ENCODE measurements at places on chromosomes 16 and 17.

- DNase-seq, result no peak
Measured at GRCh38 chr16:4026854-4027253, 89.4 kb downstream of the ADCY9 start.

DNA sequence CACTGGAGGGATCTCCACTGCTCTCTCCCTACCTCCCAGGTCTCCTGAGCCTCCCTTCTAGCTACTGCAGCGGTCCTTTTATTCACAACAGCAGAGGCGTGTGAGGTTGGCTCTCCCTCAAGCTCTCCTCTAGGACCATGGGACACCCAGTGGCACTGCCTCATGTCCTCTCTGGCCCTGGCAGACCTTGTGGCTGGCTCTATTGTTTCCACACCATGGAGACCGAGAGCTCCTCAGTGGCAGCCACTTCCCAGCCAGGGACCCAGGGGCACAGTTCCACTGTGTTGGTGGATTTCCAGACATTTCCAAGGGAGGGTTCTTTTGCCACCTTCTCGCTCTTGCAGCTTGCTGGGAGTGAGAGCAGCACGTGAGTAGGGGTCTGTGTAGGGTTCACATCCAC is 204.9 kb downstream of the AXIN2 start:
- no peak for DNase-seq

DNA sequence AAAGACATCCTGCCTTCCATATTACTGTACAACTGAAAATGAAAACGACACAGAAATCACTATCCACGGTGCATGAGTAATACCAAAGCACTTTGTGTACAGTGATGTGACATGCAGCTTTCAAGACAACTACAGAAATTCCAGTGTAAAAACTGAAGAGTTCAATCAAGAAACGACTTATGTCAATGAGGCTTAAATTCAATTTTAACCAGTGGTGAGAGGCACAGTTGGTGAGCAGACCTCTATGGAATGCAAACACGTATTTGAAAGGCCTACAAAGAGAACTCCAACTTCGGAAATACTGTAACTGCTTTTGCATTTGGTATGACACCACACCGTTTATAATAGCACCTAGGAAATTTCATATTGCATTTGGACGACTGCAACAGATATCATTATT is 87.6 kb downstream of the USP31 start:
- DNase-seq, result no peak

DNA sequence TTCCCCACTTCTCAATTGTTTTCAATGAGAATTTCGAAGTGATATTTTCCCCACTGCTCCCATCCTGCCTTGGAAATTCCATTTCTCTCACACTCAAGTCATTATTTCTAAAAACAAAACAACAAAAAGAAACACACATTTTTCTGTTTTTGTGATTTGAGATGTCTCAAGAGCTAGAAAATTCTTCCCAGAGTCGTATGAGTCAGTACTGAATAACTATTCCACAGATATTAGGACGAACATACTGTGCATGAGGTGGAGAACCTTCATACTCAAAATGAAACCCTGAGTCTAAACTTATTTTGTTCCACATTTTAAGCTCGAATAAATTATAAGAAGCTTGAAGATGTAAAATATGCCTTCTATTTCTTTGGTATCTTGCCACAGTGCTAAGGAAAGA is 204.6 kb downstream of the SLC39A11 start:
- DNase-seq, result no peak

GRCh38 chr17:9064311-9064834 is 43.1 kb downstream of the NTN1 start:
- no peak for DNase-seq

DNA sequence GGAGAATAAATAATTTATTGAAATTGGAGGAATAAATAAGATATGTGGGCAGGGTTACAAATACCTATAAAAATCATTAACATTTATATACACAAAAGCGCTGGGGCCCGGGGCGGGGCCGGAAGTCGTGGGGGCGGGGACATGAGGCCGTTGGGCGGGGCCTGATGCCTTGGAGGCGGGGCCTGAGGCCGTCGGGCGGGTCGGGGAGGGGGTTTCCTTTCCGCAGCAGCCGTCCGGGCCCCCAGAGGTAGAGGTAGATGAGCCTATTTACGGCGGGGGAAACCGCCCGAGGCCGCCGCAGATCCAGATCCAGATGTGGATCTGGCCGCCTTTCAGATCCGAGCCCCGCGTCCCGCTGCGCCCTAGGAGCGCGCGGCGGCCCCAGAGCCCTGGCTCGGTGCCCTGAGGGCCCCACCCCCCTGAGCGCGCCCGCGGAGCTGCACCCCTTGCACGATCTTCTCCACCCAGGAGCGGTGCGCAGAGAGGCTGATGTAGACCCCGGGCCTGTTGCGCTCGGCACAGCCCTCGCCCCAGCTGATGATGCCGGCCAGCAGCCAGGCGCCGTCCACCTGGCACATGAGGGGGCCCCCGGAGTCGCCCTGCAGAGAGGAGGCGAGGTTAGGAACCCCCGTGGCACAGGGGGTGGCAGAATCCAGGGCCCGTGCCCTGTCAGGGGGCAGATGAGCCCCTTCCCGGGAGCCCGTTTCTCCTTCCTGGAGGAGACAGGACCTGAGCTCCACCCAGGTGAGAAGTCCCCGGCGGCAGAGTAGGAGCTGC is 5.1 kb downstream of the PRSS22 start:
- no peak for DNase-seq

GRCh38 chr17:50842506-50843149 is 7.2 kb downstream of the WFIKKN2 start:
- no peak for DNase-seq

GRCh38 chr16:2159175-2159838 is 3.7 kb downstream of the TRAF7 start:
- DNase-seq, result no peak

DNA sequence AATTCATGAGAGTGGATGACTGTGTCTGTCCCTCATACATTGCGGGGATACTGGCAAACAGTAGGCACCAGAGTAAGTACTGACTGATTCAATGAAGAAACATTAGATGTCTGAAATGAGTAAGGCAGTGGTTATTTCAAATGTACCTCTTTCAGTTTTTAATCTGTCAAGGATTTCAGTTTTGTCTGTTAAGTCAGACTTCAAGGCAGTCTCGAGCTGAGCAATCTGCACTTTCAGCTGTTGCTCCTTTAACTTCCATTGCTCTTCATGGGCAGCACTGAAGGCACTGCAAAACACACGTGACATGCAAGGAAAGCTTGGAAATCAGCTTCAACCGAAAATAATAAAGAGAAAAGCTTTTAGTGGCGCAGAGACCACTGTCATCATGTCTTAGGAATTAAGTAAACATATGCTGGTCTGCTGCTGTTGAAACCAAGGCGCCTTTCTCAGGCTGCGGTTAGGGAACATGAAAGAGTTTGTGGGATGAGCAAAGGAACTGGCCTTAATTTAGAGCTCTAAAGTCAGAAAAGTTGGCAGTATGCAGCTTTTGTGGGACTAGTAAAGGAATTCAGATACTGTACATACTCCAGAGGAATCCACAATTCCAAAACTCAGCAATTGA is 38.8 kb downstream of the RPGRIP1L start:
- DNase-seq, result no peak

- no peak for DNase-seq
Measured at GRCh38 chr16:49343291-49343690, 30.3 kb upstream of the C16orf78 start.

- no peak for DNase-seq
Measured at GRCh38 chr16:7722761-7723160, 390.1 kb downstream of the RBFOX1 start.

DNA sequence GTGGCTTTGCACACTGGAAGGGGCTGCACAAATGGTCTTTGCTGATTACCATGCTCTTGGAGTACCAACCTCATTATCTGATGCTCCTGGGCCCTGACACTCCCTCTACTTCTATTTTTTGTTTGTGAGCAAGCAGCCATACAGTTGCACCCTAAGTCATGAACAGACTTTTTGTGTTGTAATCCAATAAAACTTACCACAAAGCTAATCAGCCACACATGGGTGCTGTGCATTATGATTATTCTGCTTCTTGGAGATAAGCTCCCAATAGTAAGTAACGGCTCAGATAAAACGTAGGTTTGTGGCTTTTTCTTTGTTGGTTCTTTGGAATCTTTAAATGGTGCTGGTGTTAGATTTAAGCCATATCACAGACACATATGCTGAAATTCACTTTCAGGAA is 76.2 kb downstream of the CCT6B start:
- DNase-seq, result no peak

DNA sequence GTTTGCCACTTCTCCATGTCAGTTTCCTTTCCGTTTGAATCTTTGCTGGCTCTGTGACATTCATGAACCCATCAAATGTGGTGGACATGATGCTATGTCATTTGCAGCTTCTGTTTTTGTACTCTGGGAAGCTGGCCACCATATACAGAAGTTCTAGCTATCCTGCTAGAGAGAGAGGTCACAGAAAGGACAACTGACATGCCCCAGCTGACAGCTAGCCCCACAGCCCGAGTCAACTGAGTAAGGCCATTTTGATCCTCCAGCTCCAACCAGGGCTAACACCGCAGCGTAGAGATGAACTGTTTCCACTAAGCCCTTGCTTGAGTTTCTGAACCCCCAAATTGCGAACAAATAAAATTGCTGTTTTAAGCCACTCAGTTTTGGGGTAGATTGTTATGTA is 33.8 kb downstream of the CCDC42 start:
- no peak for DNase-seq

DNA sequence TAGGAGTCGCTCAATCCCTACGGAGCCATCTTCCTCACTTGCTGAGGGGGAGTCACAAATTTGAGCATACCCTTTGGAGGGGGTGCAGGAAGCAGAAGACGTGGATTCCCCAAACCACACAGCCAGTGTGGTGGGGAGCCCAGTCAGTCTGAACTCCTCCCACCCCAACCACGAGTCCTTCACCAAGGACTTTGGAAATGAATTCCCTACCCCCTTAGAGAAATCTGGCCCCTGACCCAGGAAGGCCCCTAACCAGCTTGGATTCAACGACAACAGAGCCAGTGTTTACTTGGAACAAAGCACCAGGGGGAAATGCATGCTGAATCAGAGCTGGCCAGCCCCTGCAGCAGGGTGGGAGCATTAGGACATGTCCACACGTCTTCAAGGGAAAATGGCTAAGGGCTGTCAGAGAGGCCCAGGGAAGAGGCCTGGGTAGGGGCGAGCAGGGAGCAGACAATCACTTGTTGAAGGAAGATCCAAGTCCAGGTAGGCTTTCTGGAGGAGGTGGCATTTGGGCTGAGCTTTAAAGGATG is 5.5 kb upstream of the TMEM92 start:
- no peak for DNase-seq

DNA sequence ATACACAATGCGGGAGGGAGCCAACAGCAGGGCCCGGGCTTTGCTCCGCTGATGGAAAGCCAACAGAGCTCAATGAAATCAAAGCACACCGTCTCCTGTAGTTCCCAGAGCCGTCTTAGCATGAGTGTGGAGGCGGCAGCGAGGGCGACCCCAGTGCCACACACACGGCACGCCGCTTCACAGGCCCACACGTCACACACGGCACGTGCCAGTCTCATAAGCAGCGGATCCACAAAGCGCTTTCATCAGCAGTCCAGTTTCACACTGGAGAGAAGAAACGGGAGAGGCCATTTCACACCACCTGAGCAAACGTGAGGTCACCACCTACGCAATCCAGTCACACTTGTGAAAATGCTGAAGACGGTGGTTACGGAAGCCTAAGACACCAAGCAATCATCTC is 34.8 kb downstream of the CYB5D2 start:
- no peak for DNase-seq

GRCh38 chr16:87794485-87795078 is 28.8 kb upstream of the KLHDC4 start:
- DNase-seq, result no peak

DNA sequence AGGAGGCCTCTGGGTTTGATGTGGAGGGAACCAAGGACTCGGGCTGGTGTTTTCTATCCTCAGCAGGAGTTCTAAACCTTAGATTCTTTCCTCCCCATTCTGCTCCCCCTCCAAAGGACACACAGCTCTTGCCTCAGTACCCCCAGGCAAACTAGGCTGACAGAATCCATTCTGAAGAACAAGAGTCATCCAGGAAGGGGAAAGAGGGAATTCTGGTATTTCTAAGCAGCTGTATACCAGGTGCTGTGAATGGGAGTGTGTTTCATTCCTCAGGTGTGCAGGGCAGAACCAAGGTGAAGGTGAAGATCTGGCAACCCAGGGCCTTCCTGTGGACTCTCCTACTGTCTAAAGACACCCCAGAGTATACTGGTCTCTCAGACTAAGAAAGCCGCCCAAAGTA is 4.1 kb downstream of the INPP5K start:
- no peak for DNase-seq

DNA sequence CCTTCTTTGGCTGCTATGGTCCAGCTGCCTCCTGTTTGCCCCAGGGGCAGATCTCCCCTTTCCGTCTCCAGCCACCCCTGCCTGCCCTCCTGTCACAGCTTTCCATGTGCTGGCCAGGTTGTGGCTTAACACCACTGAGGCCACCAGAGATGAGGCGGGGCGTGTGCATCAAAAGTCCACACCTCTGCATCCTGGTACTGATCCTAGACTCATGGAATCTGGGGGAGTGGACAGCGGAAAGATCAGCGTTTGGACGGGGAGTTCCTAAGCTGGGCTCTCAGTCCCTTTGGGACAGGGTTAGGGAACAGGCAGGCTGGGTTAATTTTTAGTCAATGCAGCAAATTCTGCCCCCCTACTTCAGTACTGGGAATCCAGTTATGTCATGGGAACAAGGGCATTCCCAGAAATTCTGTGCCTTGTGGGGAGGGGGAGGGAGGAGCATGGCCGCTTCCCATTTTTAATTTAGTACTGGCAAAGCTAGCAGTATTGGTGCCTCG is 3.9 kb downstream of the IGFBP4 start:
- no peak for DNase-seq

DNA sequence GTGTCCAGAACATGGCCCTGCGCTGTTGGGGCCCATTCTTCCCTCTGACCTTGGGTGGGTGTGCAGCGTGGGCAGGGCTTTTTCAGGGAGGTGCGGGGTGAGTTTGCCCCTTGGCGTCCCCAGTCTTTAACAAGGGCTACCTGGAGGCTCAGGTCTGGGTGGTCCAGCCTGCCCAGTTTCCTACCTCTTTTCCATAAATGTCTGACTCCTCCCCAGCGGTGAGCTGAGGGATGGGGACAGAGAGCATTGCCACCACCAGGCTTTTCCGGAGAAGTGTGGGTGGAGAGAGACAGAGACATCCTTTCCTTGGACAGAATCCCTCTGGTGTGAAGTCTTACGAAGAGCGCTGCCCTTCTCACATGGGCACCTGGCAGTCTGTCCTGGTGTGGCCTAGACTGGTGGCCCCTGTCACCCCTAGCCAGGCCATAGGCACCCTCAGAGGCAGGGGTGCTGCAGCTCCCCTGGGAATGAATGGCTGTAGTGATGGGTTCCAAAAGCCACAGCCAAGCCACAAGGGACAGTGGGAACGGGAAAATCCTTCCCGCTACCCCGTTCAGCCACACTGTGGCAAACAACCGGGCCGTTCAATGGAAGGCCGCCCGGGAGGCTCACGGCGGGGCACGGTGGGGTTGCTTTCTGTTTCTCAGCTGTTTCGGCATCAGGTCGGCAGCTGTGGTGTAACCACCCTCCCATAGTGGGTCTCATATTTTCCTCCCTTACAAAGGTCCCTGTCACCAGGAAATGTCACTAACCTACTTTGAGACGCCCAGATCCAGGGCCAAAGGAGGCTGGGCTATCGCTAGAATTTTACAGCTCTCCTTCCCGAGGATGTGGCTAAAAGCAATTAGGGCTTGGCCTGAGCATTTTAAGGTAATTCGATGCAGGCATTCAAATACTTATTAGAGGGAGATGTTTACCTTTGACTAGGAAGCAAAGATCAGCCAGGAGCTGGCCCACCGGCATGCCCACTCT is 61.9 kb upstream of the GSE1 start:
- DNase-seq, result no peak
